Right hindlimb (tissue), 1 donor: ENCODE measurements at places on chromosomes 5 and 9.

GRCh38 chr9:76654051-76654461 is 110.2 kb upstream of the PCA3 start:
- no peak for DNase-seq

GRCh38 chr9:113215132-113215531 is 5.9 kb downstream of the FKBP15 start:
- DNase-seq: no peak

GRCh38 chr5:96065685-96066385 is 104.2 kb upstream of the ELL2 start:
- no peak for DNase-seq

- peak; percentile 32 for DNase-seq
Observed at GRCh38 chr9:2267181-2267745, 252.1 kb downstream of the SMARCA2 start.

GRCh38 chr5:142795251-142795650 is 25.1 kb downstream of the ARHGAP26 start:
- DNase-seq: no peak

DNA sequence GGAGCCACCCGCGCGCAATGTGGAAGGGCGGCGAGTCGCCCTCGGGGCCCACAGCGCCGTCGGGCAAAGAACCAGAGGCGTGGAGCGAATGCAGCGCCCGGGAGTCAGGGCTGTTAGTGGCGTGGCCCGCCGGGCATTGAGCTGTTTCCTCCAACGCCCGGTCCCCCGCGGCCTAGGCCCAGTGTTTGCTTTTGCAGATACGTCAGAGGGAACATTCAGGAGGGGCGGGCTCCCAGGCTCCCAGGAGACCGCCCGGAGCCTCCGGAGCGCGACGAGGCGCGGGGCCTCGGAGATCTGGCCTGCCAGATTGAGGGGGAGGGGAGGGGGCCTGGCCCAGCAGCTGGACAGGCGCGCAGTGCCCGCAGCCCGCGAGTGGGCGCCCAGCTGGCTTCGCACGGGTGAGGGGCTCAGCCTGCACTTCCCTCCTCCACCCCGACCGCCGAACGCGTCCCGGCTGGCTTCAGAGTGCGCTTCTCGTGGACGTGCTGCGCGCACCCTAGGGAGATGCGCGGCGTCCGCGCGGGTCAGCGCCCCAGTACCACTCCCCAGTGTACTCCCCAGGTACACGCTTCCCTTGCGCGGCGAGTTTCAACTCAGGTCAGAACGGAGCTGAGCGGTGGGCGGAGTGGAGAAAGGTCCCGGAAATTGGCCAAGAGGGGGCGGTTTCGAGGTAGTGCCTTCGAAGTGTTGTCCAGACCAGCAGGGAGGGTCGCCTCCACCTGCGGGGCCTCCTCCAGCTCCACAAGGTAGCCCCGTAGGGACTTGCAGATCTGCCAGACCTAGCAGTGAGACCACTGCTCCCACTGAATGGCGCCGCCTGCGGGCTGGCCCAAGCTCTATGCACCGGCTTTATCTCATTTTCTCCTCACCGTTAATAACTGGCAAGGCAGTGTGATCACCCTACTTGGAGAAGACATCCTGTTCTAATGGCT is 130.4 kb downstream of the TMEM174 start:
- no peak for DNase-seq

- DNase-seq: no peak
Observed at GRCh38 chr9:109417054-109417453, 81.1 kb downstream of the PTPN3 start.

GRCh38 chr9:114002986-114003350 is 75.1 kb downstream of the AMBP start:
- no peak for DNase-seq

- no peak for DNase-seq
Observed at GRCh38 chr5:42492974-42493373, 69.7 kb downstream of the GHR start.

- DNase-seq: no peak
Observed at GRCh38 chr9:92276331-92277032, 17.0 kb downstream of the IARS1 start.

DNA sequence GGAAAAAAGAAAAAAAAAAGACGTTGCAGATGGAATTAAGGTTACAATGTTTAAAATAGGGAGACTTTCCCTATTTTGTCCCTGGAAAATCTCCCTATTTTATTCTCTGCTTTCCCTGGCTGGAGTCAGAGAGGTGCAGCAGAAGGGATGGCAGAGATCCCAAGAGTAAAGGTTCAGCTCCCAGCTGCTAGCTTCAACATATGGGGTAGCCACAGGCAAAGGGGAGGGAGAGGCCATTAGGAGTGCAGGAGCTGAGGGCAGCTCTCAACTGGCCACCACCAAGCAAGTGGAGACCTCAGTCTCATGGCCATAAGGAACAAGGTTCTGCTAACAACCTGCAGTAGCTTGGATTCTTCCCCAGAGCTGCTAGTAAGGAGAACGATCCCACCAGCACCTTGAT is 367.0 kb upstream of the DAP start:
- DNase-seq: no peak

GRCh38 chr9:81224166-81225081 is 464.9 kb downstream of the TLE1 start:
- peak; percentile 51 for DNase-seq

DNA sequence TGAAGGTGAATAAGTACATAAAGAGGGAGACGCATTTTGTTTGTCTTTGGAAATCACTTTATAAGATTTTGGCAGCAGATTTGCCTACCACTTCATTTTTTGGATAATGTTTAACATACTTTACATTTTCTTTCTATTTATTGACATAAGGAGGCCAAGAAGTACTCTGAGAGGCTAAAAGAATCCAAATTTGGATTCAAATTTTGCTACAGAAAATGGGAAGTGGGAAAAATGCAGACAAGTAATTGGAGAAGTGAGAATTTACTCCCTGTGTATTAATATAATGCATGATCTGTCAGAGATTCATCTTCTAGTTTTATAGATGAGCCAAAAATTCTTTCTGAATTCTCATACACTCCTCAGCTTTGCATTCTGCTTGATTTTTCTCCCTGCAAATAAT is 411.2 kb upstream of the CTNND2 start:
- no peak for DNase-seq

DNA sequence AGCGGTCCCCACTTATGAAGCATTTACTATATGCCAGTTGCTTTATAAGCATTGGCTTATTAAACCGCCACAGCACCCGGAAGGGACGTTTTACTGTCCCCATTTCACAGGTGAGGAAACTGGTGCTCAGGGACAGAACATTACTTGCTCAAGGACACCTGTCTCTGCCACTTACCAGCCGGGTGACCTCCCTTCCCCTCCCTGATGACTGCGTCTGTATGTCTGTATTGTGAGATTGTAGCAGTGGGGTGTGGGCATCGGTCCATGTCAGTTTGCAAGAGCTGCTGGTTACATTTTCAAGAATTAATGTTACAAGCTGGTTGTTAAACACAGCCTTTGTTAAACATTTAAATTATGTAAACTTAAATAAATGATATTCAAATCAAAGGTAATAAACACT is 77.6 kb upstream of the LMX1B start:
- no peak for DNase-seq

DNA sequence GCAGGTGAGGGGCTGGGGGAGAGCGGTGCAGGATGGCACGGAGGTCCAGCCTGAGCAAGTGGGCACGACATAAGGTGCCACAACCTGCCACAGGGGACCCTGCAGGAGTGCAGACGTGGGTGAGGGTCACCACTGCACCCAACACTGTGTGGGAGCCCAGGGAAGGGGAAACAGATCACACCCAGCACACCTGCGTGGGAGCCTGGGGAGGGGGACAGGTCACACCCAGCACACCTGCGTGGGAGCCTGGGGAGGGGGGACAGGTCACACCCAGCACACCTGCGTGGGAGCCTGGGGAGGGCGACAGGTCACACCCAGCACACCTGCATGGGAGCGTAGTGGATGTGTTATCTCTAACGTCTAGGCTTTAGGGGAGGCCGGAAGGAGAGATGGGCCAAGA is 47.4 kb upstream of the CLPTM1L start:
- no peak for DNase-seq

DNA sequence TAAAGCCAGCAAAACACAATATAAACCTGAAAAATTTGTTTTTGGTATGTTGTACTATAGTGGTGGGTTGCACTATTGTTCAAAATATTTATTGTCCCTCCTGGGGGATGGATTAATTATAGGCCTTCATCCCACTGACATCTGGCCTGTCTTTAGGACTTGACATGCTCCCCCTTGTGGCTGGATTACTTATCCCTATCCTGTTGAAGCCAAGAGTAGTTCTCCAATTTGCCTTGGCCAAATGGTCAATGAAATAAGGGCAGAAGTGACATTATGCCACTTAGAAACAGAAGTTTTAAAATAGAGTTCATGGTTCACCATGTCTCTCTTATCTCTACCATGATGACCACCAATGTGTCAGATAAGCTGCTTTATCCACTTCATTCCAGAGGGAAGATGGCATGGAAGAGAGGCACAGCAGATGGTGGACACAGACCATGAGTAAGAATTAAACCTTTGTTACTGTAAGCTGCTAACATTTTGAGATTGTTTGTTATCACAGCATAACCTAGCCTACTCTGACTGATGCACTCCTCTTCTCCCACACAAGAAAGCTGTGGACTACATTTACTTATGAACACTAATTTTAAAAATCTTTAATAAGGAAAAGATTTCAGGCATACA is 29.2 kb upstream of the ARHGEF28 start:
- DNase-seq: no peak

DNA sequence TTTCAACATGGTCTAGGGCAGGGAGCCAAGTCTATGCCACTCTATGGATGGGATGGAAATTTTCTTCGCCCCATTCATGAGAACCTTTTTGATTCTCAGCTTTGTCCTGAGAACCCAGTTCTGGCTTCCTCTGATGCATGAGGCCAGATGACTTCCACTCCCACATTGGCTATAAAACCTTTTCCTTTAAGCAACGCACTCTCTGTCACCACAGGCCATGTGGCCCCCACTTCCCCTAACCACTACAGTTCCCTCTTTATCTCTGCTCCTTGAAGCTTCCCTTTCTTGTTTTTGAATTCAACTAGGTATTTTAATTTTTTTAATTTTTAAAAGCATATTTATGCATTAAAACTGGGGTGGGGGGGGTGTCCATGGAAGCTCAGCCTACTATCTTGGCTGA is 401.3 kb downstream of the ENC1 start:
- DNase-seq: no peak

- no peak for DNase-seq
Observed at GRCh38 chr5:132979367-132979940, 16.0 kb upstream of the AFF4 start.

DNA sequence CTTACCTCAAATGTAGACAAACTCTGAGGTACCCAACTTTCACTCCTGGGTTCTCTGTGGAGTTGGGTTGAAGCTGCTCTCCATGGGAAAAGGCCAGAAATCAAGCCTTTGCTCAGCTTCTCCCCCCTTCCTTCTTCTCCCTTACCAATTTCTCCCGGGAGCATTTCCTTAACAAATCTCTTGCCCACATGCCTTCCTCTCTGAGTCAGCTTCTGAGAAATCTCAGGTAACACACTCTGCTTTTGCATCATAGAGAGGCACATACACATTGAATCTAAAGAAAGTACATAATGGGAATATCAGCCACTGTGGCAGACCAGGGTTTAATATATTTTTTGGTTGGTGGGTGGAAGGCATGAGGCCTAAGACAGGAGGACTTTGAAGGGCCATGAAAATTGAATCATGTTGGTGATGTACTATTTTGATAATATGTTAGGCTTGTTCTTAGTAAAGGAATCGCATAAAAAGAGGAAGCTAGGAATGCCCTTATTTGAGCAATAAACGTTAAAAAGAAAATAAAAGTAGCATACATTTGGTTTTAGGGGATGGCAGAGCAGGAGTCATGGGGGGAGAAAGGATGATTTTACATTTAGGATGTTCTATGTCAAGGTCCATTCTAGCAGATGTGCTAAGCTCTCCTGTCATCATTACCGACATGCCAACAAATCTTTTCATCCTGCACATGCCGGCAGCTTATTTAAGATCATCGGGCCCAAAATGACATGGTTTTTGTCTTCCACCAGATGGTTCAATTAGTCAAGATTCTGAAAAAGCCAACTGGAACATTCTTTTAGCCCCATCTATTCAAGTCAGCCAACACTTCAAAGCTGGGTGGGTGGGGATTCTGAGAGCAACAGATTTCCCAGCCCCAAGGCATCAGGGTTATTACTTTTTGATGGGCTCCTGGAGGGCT is 199.5 kb upstream of the CLINT1 start:
- no peak for DNase-seq

DNA sequence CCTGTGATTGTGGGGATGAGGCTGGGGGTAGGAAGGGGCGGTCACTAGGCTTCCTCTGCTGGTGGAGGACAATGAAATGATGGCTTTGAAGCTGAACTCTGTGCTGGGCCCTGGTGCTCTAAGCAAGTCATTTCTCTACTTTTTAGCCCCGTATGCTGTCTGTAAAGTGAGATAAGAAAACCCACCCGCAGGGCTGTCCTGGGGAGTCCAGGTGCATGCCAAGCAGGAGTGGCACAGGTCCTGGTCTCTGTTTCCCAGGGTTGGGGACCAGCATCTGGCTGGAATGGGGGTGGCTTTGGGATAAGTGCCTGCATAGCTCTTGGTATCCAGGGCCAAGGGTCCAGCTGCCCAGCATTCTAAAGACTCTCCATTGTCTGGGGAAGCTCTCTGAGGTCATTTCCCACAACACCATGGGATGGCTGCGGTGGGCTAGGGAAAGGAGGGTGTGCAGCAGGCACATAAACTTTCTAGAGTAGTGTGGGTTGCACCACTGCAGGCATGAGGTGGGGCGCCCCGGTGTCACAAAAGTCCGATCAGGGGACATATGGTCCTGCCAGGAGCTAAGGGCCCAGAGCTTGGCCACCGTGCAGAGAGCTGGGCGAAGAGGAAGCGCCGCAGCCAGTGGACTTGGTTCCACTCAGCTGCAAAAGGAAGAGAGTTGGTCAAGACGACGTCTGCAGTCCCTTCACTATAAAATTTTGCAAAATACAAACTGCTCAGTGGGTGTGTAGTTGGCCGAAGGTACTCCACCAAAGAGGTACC is 25.6 kb upstream of the GTF3C5 start:
- no peak for DNase-seq

DNA sequence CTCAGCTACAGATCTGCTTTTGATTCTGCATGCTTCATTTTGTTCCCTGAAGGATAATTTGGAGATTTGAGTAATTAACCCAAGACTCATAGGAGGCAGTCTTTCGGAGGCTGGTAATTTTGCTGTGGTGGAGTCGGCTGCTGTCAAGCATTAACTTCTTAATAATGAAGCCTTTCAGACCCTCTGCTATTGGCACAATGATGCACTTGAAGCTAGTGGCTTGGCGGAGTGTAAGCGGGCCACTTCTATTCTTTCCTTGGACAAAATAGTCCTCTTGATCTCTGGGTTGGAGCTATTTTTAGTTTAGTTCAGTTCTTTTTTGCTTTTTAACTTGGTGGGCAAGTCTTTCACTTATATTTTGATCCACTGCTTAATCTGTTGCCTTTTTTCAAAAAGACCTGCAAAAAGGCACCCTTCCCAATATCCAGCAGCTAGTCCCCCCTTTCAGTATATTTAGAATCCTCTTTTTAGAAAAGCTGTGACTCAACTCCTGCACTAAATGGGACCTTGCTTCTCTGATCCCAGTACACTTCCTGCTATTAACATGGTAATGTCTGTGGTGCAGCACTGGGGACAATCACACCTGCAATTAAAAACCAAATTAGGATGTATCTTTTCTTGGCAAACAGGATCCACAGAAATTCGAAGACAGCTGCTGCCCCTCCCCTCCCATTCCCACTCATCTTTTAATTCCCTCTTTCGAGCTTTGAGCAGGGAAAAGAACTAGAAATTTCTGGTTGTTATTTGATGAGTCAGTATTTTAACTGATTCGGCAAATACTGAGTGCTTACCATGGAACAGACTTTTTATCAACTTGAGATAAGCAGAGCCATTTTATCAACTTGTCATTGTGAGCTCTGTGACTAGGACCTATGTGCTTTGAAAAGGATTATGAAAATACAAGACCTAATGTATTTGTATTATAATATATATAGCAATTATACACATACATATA is 169.4 kb upstream of the ANKRD55 start:
- no peak for DNase-seq
